ENCODE measurements at places on chromosomes 7 and 10.

DNA sequence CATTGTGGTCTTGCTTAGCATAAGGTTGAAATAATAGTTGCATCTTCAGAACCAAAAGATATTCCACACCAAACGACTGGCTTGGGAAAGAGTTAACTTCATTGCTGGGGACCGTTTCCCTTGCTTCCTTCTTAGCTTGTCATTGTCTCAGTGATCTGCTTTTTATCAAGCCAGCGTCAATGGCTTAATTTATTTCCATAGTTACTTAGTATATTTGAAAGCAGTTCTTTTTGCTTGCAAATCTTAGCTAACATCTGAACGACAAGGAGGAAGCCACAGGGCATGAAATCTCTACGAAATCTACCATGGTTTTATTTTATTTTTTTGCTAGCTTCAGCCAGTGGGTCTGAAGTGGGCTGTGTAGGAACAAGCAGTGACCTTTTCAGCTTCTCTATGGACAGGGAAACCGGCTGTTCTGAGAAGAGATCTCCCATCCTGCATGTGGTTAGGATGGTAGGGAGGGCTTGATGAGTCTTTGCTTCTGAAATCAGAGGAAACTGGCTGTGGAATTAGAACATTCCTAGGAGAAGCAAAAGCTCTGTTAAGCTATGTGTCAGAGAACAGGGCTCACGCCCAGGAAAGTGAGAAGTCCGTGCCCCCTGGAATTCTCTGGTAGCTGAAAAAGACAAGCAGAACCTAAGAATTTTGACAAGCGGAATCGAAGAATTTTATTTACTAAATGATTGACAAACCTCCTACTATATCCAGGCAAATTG lies 8.0 kb downstream of the SLC18A2 start:
- no peak for DNase-seq

DNA sequence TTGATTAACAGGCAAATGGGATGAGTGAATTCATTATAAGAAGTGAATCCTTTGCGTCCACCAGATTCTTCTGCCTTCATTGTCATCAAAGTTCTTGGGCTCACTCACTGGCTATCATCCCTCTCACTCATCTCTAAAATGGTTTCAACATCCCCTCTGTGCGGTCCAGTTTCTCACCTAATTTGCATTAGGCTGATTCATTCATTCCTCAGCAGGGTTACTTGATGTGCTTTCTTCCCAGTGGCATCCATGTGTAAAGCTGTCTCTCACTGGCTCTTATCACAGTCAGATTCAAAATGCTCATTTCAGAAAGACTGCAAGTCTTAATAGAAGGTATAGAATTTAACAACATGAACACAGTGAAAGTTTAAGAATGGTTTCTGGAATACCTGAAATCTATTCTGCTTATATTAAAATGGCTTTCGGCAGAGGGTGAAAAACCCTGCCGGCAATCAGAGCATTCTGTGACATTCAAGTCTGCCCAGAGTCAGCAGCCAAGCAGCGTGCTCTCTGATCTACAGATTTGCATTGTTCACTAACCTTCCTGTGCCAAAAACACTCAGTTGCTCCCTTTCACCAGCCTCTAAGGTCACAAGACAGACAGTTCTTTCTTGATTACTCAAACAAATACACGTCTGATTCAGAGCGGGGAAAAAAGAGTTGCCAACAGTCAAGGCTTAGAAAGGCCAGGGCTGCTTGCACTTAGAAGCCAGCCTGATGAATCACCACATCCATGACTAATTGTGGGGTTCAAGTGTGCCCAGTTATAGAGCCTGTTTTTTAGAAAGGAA lies 106.7 kb downstream of the TES start:
- no peak for DNase-seq

- no peak for DNase-seq
Observed at GRCh38 chr7:91280185-91280584, 16.0 kb downstream of the FZD1 start.

DNA sequence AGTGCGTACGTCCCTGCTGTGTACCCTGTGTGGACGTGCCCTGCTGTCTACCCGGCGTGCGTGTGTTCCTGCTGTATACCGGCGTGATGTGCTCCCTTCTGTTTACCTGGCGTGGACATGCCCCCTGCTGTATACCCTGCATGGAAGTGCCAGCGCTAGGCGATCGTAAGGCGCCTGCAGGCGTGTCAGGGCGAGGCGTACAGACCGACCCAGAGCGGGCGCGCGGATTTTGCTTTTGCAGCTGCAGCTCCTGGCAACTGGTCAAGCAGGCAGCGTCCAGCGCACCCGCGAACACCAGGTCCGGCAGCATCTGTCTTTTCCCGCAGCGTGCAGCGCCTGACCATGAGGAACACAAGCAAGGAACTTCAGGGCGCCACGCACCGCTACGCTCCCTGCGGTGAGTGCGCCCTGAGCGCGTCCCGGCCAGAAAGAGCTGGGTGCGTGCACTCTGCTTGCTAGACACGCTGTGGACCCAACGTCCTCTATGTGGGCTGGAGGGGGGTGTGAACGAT lies 680 bp downstream of the C7orf57 start:
- DNase-seq, result no peak

GRCh38 chr10:93074147-93074596 lies 479 bp downstream of the CYP26A1 start:
- DNase-seq, result peak; percentile 34
